ENCODE measurements at places on chromosomes 11 and 22.

DNA sequence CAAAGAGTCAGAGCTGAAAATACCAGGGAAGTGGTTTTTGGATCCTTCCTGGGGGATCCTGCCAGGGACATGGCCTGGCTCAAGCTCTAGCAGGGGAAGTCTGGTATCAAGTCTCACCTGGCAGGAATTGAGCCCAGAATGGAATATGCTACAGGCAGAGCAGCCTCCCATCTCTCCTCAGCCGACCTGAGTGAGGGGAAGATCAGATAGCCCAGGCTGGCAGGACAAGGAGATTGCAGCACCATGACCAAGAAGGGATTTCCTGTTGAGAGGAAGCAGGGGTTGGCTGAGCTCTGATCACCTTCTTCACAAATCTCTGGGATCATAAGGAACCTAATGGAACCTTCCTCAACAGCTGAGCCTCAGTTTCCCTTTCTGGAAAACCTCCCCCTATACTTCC lies 13.0 kb downstream of the OAF start:
- DNase-seq, result no peak

DNA sequence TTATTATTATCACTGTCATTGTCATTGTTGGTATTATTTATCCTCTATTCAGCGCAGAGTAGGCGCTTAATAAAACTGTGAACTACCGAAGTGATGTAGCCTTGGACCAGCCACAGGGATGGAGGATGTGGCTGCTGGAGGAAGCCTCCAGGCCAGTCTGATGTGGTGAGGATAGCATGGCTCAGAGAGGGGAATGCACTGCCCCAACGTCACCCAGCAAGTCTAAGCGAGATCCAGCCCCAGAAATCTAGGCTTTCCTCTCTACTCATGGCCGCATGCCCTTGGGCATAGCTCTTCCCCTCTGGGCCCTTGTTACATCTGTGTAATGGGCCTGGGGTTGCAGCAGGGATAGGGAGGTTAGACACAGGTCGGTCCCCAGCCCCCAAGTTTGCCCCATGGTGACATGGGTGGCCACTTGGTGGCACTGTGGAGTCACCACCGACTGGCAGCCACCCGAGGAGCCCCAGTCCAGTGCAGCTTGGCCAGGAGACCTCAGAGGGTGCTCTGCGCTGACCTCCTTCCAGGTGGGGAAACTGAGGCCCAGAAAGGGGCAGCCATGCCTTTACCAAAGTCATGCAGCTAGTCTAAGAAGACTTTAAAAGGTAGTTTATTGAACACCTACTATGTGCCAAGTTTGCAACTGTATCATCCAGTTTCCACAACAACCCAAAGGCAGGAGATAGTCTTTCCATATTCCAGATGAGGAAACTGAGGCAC lies 395.7 kb downstream of the MN1 start:
- DNase-seq, result no peak

- no peak for DNase-seq
Observed at GRCh38 chr11:47495011-47495855, 46.3 kb upstream of the RAPSN start.

DNA sequence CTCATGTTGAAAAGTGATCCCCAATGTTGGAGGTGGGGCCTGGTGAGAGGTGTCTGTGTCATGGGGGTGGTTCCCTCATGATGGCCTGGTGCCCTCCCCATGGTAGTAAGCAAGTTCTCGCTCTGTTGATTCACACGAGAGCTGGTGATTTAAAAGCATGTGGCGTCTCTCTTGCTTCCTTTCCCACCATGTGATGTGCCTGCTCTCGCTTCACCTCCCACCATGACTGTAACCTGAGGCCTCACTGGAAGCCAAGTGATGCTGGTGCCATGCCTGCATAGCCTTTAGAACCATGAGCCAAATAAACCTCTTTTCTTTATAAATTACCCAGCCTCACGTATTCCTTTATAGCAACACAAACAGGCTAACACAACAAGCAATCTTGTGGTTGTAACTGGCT lies 52.4 kb downstream of the VSIG10L2 start:
- DNase-seq, result no peak

DNA sequence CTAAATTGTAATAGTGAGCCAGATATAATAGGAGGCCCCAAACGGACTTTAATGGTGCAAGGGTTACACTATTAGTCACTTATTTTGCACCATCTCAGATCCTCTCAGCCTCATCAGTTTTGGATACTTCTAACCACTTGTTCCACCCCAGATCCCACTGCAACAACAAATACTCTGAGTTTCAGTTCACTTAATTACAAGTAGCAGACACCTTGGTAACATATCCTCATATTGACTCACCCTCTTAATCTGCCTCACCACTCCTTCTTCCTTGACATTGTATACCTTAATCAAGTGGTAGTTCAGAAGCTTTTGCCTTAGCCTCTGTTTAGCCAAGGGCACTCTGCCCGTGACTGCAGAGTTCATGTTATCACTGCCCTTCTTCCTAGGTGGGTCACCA lies 256.1 kb upstream of the UBASH3B start:
- DNase-seq, result no peak

- DNase-seq, result peak; percentile 74
Observed at GRCh38 chr11:12537778-12538401, 136.3 kb upstream of the TEAD1 start.

DNA sequence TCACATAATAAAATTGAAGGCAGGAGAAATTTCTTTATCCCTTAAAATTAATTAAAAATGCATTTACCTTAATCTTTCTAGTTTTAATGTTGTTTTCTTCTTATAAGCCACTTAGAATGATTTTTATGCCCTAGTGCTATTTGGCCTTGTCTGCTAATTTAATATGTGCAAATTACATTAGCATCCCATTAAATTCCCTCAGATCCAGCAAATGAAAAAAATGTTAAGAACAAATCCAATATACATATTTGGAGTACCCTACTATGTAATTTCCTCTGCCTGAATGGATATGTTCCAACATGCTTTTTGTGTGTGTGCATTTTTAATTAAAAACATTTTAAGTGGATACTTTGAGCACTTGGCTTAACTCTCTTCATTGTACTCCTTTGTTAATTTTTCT lies 56.9 kb downstream of the TNRC6B start:
- no peak for DNase-seq
